ENCODE measurements at places on chromosomes 6 and 20.

DNA sequence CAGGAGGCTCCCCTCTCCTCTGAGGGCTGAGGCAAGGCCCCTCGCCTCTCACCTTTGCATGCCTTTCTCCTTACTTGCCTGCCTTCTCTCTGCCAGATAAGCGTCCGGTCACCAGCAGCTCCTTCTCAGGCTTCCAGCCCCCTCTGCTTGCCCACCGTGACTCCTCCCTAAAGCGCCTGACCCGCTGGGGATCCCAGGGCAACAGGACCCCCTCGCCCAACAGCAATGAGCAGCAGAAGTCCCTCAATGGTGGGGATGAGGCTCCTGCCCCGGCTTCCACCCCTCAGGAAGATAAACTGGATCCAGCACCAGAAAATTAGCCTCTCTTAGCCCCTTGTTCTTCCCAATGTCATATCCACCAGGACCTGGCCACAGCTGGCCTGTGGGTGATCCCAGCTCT lies 21.3 kb upstream of the PPARD start:
- DNase-seq, result no peak

GRCh38 chr20:38751360-38751976 lies 3.2 kb downstream of the ACTR5 start:
- DNase-seq, result no peak

DNA sequence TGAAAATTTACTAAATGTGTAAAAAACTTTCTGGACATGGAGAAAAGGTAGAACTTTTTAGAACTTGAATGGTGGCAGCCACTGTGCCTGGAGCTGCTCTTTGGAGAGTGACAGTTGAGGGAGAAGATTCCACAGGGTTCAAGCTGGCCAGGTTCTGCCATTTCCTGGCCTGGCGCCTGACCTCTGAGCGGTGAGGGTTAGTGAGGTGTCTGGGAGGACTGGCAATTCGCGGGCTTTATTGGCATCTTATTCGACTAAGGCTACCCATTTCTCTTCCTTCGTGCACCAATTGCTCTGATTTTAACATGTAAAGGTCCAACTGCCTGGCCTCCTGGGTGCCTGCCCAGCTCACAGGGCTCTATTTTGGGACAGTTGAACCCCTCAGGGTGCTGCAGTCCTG lies 2.4 kb downstream of the SNAI1 start:
- DNase-seq, result no peak

DNA sequence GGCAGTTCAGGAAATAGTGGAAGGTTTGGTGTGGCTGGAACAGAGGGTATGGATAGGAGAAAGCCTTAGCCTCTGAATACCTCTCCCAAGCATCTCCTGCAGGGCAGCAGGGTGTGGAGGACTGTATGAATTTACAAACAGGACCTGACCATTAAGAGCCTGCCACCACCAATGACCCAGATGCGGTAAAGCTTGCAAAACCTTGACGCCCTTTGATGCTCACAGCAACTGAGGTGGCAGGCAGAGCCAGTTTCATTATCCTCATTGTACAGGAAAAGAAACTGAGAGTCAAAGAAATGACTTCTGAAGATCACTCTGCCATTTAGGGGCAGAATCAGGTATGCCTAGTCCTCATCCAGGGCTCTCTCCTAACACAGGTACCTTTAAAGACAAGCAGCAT lies 2.4 kb downstream of the HM13 start:
- no peak for DNase-seq

DNA sequence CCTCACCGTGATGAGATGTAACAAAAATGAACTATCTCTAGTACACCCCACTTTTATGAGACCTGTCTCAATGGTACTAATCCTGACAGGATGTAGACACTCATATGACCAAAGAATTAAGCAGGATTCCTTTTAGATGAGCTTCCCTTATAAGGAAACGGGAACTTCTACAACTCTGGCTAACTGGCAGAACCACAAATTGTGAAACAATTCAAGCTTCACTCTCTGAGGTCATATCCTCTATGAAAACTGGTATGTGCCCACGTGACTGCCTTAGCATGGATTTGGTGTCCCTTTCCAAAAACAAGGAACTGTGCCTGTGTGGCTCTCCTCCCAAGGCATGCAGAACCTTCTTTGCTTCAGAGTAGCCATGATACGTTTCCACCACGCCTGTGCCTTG lies 14.1 kb upstream of the CPNE5 start:
- no peak for DNase-seq

GRCh38 chr20:12030470-12030869 lies 112.8 kb downstream of the BTBD3 start:
- no peak for DNase-seq

- no peak for DNase-seq
These were observed 286.8 kb downstream of the ESR1 start for GRCh38 chr6:152094276-152094675.

DNA sequence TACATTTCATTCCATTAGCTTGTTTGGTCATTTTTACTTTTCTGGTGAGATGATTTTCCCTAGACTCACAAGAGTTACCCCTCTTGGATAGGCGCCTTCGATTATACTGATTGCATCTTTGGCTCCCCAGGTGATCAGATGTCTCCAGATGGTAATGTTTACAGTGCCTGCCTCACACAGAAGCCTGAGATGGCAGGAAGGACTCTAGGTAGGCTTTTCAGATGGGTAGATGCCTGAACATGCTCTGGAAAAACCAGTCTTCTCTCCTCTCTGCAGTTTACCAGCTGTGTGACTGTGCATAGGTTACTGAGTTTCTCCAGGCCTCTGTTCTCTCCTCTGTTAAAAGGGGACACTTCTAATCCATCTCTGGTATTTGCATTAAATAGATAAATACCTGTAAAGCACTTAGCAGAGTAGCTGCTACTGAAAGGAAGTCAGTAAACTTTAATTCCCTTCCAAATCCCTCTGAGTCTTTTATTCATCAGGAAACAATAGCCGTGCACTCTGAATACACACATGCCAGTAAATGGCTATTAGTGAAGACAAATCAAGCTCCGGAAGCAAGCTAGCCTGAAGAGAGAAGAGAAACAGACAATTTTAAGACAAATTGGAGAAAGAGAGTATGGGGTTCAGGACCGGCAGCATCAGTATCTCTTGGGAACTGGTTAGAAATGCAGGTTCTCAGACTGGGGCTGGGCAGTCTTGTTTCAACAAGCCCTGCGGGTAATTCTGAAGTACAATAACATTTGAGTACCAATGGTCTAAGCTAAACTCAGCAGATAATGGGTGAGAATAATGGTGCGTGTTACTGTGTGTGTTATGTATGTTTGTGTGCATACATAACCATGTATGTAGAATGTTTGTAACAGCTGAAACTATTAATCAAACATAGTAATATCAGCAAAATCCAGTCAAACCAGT lies 139.4 kb downstream of the UST start:
- no peak for DNase-seq

Data from stimulated activated CD8-positive, alpha-beta memory T cell treated with anti-CD3 and anti-CD28 coated beads, Interleukin-7, amount 100 ng/mL, for 1 hour (primary cell).